Ascending aorta (tissue), 2 donors: ENCODE measurements at places on chromosomes 6 and 20. TPM values are rescaled to one million over a fixed set of nuclear protein-coding genes. Genes with fewer than 3 reads are reported as not detected.

Gene KCNQ5
- total RNA-seq, result 4.5 TPM

Gene RBBP8NL
- not detected for total RNA-seq

Gene BPIFB2
- not detected for total RNA-seq

Gene TAPBP
- 185 TPM for total RNA-seq

Gene PGC
- 0.53 TPM for total RNA-seq

Gene IL17A
- not detected for total RNA-seq

Gene SLC52A3
- 3.0 TPM for total RNA-seq

Gene GNMT
- not detected for total RNA-seq

Gene SOBP
- 5.4 TPM for total RNA-seq

Gene PLA2G7
- 2.1 TPM for total RNA-seq

Gene CST4
- total RNA-seq, result not detected

Gene PROCR
- total RNA-seq, result 241 TPM

Gene LSM2
- 61.3 TPM for total RNA-seq

Gene NOTCH4
- 198 TPM for total RNA-seq

Gene TFEB
- total RNA-seq, result 18.6 TPM

Gene TIAM2
- 3.7 TPM for total RNA-seq

Gene BHLHE23
- not detected for total RNA-seq

Gene MAPK13
- total RNA-seq, result 7.7 TPM

Gene ADGRF5
- total RNA-seq, result 29.6 TPM

Gene ZNF165
- not detected for total RNA-seq

Gene PKHD1
- not detected for total RNA-seq

Gene SCRT2
- total RNA-seq, result not detected

Gene C20orf144
- not detected for total RNA-seq

Gene SLC35B2
- 9.9 TPM for total RNA-seq

Gene DOK5
- total RNA-seq, result not detected

Gene LST1
- 21.4 TPM for total RNA-seq

Gene HRH3
- 0.21 TPM for total RNA-seq

Gene INSM1
- not detected for total RNA-seq

Gene EDN3
- not detected for total RNA-seq

Gene TMC2
- total RNA-seq, result not detected

Gene NRN1
- 40.8 TPM for total RNA-seq

Gene TNF
- 11.5 TPM for total RNA-seq

Gene DEFB115
- not detected for total RNA-seq

Gene IPCEF1
- not detected for total RNA-seq

Gene CRISP3
- not detected for total RNA-seq

Gene RIPPLY2
- not detected for total RNA-seq

Gene FAM217A
- total RNA-seq, result not detected

Gene NRSN2
- total RNA-seq, result 24.5 TPM

Gene SPDEF
- total RNA-seq, result not detected

Gene ZFP64
- total RNA-seq, result 3.4 TPM

Gene SLC12A5
- total RNA-seq, result not detected

Gene CGA
- total RNA-seq, result not detected

Gene CLDN20
- total RNA-seq, result not detected

Gene F13A1
- 91.9 TPM for total RNA-seq

Gene PDE10A
- 2.0 TPM for total RNA-seq

Gene PM20D2
- 8.8 TPM for total RNA-seq

Gene NOX3
- not detected for total RNA-seq

Gene CHD6
- total RNA-seq, result 42.9 TPM

Gene COL12A1
- 140 TPM for total RNA-seq

Gene PRDM13
- total RNA-seq, result not detected

Gene RIPOR3
- 15.1 TPM for total RNA-seq
